ENCODE measurements at places on chromosomes 12 and 14.

GRCh38 chr14:42719391-42719790 is 1112.7 kb downstream of the LRFN5 start:
- no peak for DNase-seq

DNA sequence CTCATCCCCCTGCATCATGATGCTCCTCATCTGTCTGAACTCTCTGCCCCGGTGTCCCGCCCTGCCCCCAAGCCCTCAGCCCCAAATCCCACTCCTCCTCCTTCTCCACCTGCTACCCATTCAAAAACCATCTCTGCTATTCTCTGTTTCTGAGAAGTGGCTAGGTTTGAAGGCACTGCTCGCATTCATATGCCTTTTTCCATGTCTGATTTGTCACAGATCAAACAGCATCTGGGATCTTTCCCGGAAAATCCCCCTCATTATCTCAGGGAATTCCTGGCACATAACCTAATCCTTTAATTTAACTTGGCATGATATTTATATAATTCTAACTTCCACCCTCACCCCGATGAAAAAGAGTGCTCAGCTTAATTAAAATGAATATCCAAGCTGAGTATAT is 3.3 kb upstream of the ADAM20 start:
- no peak for DNase-seq

DNA sequence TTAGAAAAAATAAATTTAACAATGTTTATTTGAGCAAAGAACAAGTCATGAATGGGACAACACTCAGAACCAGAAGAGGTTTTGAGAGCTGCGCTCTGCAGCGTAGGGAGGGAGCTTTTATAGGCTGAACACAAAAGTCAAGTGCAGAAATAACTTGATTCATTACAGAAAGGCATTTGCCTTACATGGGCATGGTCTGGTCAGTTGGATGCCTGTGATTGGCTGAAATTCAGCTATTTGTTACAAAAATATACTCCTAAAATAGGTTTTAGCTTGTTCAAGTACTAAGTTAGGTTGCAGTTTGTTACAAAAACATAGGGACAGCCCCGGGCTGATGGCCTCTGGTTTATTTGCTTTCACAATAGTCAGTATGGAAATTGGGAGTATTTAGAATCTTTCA is 118.0 kb downstream of the NUAK1 start:
- DNase-seq: no peak

GRCh38 chr12:54215989-54216796 is 27.4 kb upstream of the SMUG1 start:
- peak; percentile 81 for DNase-seq

GRCh38 chr14:34981743-34982420 is 910 bp upstream of the SRP54 start:
- DNase-seq: peak; percentile 83

DNA sequence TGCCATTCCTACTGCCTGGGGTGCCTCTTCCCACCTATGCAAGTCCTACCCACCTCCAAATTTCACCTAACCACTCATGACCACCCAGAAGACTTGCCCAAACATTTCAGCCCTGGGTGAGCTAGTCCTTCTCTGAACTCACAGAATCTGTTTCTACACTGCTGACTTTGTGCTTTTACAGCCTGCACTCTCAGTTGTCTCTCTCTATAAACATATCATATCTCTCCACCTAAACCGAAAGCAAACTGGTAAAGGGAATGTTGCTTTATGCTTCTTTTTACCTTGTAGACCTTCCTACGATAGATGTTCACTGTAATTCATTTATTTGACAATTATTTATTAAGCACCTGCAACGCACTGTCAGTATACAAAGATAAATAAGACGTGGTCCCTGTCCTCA is 38.1 kb upstream of the RNASE3 start:
- no peak for DNase-seq

GRCh38 chr12:92360543-92360942 is 214.9 kb upstream of the BTG1 start:
- DNase-seq: no peak

DNA sequence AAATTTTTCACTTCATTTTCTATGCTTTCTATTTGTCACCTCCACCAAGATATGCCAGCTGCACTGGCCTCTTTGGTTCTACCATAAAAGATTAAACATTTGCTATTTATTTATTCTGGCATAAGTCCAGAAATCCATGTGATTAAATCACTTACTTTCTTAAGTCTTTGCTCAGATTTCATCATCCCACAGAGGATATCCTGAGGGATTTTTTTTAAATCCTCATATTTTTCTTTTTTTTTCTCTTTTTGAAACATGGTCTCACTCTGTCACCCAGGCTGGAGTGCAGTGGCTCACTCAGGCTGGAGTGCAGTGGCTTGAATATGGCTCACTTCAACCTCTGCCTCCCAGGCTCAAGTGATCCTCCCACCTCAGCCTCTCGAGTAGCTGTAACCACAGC is 645.4 kb upstream of the ATXN7L3B start:
- no peak for DNase-seq

- no peak for DNase-seq
Measured at GRCh38 chr12:110585231-110585799, 2.2 kb upstream of the PPTC7 start.

- DNase-seq: no peak
Measured at GRCh38 chr14:70237710-70238109, 49.0 kb upstream of the SLC8A3 start.

- no peak for DNase-seq
Measured at GRCh38 chr12:96882862-96883261, 24.2 kb upstream of the NEDD1 start.

DNA sequence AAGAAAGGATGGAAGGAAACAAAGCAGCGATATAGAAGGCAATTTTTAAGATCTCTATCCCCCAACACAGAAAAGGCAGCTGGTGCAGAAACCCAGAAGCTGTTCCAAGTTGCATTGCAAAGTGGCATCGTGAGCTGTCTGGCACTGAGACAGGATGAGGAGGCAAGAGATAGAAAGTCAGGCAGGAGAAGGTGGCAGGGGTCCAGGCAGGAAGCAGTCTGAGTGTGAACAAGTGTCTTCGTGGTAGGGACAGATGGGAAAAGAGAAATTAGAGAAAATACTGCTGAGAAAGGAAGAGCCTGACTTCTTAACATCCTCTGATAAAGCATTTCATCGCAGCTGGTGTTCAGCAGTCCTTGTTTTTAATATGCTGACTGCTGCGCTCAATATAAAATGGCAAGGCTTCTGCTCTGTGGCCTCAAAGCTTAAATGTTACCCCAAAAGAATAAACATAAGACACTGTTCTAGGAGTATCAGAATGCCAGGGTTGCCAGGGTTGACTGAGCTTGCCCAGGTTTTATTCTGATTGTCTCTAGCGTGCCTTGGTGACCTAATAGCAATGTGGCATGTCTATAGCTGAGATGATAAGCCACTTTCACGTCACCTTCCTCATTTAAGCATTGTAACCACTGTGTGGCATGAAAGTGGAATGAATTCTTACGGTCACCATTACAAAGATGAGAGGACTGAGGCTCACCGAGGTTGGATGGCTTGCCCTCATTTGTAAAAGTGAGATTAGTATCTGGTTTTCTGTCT is 397.6 kb downstream of the NUAK1 start:
- no peak for DNase-seq

- no peak for DNase-seq
Measured at GRCh38 chr12:98587084-98587483, 6.4 kb upstream of the SLC25A3 start.

DNA sequence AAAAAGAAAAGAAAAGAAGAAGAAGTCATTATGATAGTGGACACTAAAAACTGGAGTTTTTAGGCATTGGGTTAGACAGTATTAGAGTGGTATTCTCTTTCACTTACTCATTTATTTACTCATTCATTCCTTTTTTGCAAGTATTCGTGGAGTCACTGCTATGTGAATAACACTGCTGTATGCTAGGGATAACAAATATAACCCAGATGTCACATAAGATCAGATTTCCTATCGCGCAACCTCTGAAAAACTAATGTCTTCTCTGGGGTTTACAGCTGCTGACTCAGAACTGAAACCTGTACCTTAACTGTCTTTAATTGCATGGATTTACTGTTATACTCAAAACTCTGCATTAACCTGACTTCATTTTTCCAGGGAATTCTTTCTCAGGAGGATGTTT is 353.7 kb downstream of the LRIG3 start:
- DNase-seq: no peak

DNA sequence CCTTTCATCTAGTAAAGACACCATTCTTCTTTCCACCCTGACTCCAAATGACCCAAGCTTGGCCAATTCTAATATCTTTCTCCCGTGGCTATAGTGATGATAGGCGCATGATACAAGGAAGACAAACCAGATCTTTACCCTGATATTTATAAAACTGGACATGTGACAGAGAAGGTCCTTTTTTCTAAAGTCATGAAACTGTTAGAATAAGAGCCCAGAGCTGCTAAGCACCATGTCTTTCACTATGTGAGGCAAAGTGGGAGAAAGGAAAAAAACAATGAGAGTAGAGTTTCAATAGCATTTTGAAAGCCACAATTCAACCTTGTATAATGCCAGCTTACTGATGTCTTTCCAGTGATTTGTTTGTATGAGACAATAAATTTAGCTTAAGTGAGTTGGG is 212.4 kb downstream of the RASSF9 start:
- DNase-seq: no peak

DNA sequence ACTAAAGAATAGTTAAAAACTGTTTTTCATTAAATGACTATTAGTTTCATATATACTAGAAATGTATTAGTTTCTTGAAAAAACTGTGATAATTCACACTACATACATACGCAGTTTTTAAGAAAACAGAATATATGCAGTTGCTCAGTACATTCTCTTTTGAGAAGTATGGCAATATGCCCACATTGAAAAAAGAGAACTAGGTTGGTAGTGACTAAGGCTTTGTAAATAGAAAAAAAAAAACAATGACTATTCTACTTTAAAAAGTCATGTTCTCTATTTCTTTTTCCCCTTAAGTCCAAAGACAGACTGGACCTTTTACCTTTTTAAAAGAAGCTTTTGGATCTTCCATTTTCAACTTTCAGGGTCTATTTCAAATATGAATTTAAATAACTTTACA is 25.0 kb downstream of the SNX6 start:
- DNase-seq: no peak

GRCh38 chr12:94793191-94793595 is 142.8 kb upstream of the TMCC3 start:
- DNase-seq: no peak

GRCh38 chr14:40467969-40468368 is 1035.7 kb upstream of the FBXO33 start:
- DNase-seq: no peak

GRCh38 chr14:98847521-98848468 is 424.2 kb downstream of the BCL11B start:
- DNase-seq: no peak

DNA sequence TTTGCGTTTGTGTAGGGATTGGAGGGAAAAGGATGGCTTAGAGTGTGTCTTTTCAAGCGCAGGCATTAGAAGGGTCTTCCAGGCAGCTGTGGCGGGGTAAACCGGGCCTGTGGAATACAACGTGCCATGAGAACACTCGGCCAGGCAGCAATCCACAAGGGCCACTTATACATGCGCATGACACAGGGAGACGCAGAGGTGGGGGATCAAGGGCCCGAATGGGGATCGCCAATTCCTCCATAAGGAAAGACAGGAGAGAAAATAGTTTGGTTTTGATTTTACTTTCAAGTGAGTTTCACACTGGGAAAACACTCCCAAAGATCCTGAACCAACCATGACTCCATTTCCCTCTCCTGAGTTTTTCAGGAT is 71.6 kb downstream of the SPRING1 start:
- DNase-seq: no peak

DNA sequence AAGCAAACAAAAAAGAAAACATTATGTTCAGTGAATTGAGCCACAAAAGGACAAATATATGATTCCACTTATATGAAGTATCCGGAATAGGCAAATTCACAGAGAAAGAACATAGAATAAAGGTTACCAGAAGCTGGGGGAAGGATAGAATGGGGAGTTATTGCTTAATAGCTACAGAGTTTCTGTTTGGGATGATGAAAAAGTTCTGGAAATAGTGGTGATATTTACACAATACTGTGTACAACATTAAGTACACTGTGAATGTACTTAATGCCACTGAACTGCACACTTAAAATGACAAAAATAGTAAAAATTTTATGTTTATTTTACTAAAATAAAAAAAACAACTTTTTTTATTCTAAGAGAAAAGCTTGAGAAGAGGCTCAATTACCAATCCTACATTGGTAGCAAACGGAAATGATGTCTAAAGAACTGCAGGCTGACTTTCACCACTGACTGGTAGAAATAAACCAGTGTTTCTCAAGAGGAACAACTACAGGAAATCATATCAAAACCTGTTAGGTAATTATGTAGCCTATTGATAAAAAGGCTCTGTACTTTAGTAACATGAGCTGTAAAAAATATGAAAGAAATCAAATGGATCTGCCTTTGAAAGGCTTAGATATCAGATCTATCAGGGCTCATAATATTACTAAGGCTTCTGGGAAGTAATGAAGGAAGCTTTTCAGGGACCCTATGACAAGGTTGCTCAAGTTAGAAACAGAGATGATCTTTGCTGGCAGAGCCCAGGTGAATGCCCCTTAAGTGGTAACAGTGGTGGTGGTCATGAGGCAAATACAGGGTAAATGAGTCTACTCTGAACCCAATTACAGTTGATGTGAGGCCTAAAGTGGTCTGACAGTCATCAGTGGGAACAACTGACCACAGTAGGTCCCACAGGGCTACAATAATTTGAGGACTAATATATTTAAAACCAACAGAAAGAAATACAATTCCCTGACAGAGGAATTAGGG is 41.3 kb downstream of the BAZ1A start:
- peak; percentile 40 for DNase-seq

DNA sequence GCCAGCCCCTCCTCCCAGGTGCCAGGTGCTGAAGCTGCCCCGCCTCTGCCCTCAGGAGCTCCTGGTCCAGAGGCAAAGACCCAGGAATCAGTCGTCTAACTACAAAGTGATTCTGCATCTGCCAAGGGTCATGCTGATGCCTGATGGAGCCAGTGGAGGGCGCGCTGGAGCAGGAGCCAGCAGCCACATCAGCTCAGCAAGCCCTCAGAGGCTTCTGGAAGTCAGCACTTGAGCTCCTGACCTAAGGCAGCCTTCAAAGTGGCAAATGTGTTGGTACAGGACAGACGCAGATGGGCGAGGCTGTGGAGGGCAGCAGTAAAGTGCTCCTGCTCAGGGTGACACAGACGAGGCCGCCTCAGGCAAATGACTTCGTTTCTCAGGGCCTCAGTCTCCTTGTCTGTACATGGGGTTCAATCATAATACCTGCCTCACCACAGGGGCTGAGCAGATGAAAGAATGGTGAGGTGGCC is 10.9 kb downstream of the C12orf43 start:
- peak; percentile 80 for DNase-seq

DNA sequence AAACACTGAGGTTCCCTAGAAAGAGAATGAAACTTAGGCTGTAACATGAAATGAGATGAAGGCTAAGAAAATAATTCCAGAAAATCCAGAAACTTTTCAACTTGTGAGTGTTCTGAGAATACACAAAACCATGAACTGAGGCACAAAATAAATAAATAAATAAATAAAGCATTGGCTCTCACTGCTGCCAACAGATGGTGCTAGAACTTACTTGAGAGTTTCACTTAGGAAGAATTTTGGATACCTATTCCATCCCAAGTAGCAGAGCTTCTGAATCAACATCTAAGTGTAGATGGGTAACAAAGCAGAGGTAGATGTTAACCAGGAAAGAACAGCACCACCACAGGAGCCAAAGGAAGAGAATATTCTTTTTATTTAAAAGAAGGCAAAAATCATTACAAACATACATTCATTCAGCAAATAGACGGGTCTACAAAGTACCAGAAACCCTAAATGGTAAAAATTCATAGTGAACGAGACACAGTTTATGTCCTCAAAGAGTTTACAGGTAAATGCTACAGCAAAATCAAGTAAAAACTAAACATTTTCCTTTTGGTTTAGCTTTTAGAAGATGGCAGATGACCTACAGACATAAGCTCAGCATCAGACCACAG is 16.7 kb downstream of the EPS8 start:
- no peak for DNase-seq

- DNase-seq: no peak
Measured at GRCh38 chr14:56324454-56324853, 206.2 kb downstream of the PELI2 start.

All from Karpas-422 (cell line).